Type B pancreatic cell (in vitro differentiated cells): ENCODE measurements at places on chromosomes 4 and X.

GRCh38 chr4:10666616-10667015 lies 18.0 kb downstream of the CLNK start:
- H3K27ac ChIP-seq: no peak overlapping the region
- no peaks in the 10 kb centered on the region for H3K27me3 ChIP-seq
- peaks cover 10% of the 10 kb centered on the region for H3K4me1 ChIP-seq
- H3K4me3 ChIP-seq: no peak overlapping the region

DNA sequence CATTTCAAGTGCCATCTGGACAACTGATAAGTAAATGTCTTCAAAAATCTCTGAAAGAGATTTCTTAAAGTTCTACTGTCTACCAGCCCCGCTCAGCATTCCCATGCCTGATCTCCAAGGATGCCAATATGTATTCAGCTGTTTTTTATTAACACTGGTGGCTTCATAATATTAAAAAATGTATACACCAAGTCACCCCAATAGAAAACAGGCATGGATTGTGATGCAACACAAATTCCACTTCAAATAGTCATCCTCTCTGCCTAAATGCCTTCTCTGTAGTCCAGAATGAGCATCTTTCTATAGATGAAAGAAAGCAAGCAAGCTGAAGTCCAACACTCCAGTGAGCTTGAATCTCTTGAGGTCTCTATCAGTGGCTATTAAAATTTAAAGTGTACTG lies 152.2 kb upstream of the PPARGC1A start:
- H3K4me1 ChIP-seq: no peaks in the 10 kb centered on the region
- no peak overlapping the region for H3K4me3 ChIP-seq
- no peak for DNase-seq
- H3K27ac ChIP-seq: no peak overlapping the region

DNA sequence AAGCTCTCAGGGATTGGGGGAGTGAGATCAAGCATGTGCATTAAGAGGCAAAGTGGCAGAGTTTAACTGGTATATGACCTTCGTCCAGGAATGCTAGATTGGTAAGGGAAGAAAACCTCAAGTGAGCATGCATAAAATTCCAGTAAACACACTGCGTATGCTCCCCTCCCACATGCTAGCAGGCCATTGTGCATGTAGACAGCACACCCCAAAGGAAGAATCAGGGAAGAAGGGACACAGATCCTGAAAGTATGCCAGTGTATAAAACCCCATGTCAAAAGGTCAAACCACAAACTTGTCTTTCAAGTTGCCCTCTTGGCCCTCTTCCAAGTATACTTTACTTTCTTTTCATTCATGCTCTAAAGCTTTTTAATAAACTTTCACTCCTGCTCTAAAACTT lies 405.2 kb upstream of the CNKSR2 start:
- no peaks in the 10 kb centered on the region for H3K27me3 ChIP-seq
- peaks cover 13% of the 10 kb centered on the region for H3K4me1 ChIP-seq
- H3K4me3 ChIP-seq: no peak overlapping the region
- DNase-seq: no peak
- H3K36me3 ChIP-seq: no peaks in the 10 kb centered on the region

GRCh38 chr4:98963538-98964433 lies 31.7 kb upstream of the METAP1 start:
- H3K27ac ChIP-seq: no peak overlapping the region
- no peaks in the 10 kb centered on the region for H3K27me3 ChIP-seq
- no peaks in the 10 kb centered on the region for H3K36me3 ChIP-seq

- no peak overlapping the region for H3K4me3 ChIP-seq
- no peaks in the 10 kb centered on the region for H3K36me3 ChIP-seq
- H3K4me1 ChIP-seq: peaks cover 9% of the 10 kb centered on the region
- no peak for DNase-seq
Measured at GRCh38 chr4:17117746-17118145, 219.3 kb upstream of the LDB2 start.

GRCh38 chrX:125306335-125306866 lies 13.3 kb upstream of the TEX13C start:
- H3K4me1 ChIP-seq: no peaks in the 10 kb centered on the region
- H3K4me3 ChIP-seq: no peak overlapping the region
- H3K36me3 ChIP-seq: no peaks in the 10 kb centered on the region
- H3K27me3 ChIP-seq: peaks cover 5% of the 10 kb centered on the region
